ENCODE measurements at places on chromosomes 5 and 9. TPM values are rescaled to one million over a fixed set of nuclear protein-coding genes. Genes with fewer than 3 reads are reported as not detected.
A peak's percentile ranks its signal among the peaks of the same experiment; 100 is the strongest.

DNA sequence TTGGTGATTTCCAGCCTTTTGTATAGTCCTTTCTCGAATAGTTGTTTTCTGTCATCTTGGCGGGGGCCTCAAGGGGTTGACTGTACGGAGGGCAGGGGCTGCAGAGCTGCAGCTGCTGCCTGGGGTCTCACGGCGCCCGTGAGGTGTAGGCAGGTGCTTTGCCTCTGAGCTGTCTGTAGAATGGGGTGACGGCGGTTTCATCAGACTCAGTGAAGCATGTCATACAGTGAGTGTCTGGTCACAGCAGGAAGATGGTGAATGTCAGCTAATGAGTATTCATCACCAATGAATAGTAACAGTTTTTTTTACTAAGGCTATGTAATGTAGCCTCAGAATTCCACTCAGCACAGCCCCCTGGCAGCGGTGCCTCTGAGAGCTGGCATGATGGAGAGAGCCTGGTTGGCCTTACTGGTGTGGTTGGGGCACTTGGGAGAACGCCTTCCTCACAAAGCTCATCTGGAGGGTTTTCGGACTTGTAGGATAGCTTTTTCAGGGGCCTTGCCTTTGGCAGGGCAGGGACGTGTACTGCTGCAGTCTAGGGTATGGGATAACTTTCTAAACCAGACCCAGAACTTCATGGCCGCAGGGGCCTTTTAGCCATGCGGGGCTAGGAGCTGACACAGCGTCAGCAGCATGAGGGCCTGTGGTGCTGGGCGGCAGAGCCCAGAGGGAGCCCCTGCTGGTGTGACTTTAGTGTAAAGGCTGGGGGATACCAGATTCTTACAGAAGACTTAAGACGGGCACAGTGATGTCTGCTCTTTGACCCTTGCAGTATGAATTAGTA lies 15.0 kb downstream of the TENT4A start:
- DNase-seq = no peak
- no peaks in the 10 kb centered on the region for H3K27me3 ChIP-seq
- no peaks in the 10 kb centered on the region for H3K36me3 ChIP-seq
- H3K27ac ChIP-seq = no peak overlapping the region
- H3K4me1 ChIP-seq = peaks cover 84% of the 10 kb centered on the region

- H3K36me3 ChIP-seq = no peaks in the 10 kb centered on the region
- no peak overlapping the region for H3K4me3 ChIP-seq
- H3K4me1 ChIP-seq = no peaks in the 10 kb centered on the region
- no peak for DNase-seq
- H3K27me3 ChIP-seq = no peaks in the 10 kb centered on the region
- H3K27ac ChIP-seq = no peak overlapping the region
These were observed 39.6 kb upstream of the TRIM36 start for GRCh38 chr5:115209279-115209678.

- no peak for DNase-seq
- no peaks in the 10 kb centered on the region for H3K27me3 ChIP-seq
- H3K4me3 ChIP-seq = no peak overlapping the region
- peaks cover 13% of the 10 kb centered on the region for H3K4me1 ChIP-seq
These were observed 3.9 kb downstream of the EXOC3 start for GRCh38 chr5:446883-447263.

DNA sequence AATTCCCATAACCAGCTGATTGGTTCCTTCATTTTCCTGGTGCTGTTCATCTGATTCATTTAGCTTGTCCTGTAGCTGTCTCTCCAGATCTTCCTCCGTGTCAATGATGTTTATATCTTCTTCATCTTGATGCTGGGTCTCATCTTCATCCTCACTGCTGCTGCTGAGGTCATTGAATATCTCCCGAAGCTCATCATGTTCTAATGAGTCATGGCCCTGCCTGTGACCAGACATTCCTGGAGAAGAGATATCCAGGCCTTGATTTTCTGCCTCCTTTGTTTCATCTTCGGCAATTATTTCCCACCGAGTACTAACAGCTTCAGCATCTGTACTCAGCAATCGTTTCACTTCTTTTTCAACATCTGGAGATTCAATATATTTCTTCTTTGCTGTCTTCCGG lies 1.4 kb downstream of the TAF7 start:
- peak overlapping the region; percentile 83 for H3K4me3 ChIP-seq
- DNase-seq = no peak
- H3K36me3 ChIP-seq = peaks cover 5% of the 10 kb centered on the region
- H3K4me1 ChIP-seq = peaks cover 7% of the 10 kb centered on the region
- no peak overlapping the region for H3K27ac ChIP-seq
- H3K27me3 ChIP-seq = no peaks in the 10 kb centered on the region

GRCh38 chr9:111983484-111983908 lies 86.9 kb downstream of the UGCG start:
- H3K27ac ChIP-seq = no peak overlapping the region
- H3K4me1 ChIP-seq = peaks cover 5% of the 10 kb centered on the region
- H3K36me3 ChIP-seq = no peaks in the 10 kb centered on the region
- H3K4me3 ChIP-seq = no peak overlapping the region

DNA sequence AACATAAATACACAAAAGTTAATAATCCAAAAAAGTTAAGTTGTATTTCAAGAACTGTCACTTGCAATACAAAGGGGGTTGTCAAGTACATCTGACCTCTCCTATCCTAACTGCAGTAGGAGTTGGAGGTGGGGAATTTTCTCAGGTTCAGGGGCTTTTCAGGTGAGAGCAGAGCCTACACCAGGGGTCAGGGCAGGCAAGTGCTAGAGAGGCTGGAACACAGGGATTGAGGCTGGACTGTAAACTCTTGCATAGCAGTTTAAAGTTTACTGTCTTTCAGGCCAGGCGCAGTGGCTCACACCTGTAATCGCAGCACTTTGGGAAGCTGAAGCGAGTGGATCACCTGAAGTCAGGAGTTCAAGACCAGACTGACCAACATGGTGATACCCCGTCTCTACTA lies 25.4 kb upstream of the RASGRF2 start:
- H3K27me3 ChIP-seq = no peaks in the 10 kb centered on the region
- H3K27ac ChIP-seq = no peak overlapping the region
- H3K4me3 ChIP-seq = no peak overlapping the region
- no peak for DNase-seq
- H3K4me1 ChIP-seq = no peaks in the 10 kb centered on the region

DNA sequence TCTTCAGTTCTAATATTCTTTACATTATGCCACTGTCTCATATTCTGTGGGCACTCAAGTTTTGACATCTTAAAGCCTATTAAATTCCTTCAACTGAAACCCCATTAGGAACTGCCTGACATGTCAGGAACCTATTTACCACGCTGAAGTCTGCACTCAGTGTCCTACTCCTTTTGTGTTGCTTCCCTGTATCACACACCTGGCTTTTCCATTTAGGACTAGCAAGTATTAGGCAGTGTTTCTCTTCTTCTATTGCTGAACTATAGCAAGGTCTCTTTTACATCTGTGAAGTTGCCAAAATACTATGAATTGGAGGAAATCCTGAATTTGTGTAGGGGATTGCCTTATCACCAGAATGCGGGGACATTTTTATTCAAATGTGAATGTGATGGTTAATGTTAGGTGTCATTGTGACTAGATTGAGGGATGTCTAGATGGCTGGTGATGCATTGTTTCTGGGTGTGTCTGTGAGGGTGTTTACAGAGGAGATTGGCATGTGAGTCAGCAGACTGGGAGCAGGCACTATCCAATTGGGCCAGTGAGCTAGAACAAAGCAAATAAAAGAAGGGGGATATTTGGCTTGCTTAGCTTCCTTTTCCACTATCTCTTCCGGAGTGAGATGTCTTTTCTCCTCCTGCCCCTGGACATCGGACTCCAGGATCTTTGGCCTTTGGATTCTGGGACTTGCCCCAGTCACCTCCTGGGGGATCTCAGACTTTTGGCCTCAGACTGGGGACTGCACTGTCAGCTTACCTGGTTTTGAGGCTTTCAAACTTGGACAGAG lies 21.2 kb upstream of the VCAN start:
- H3K36me3 ChIP-seq = no peaks in the 10 kb centered on the region
- no peak overlapping the region for H3K4me3 ChIP-seq
- no peaks in the 10 kb centered on the region for H3K4me1 ChIP-seq
- no peak for DNase-seq
- H3K27ac ChIP-seq = no peak overlapping the region
- no peaks in the 10 kb centered on the region for H3K27me3 ChIP-seq

DNA sequence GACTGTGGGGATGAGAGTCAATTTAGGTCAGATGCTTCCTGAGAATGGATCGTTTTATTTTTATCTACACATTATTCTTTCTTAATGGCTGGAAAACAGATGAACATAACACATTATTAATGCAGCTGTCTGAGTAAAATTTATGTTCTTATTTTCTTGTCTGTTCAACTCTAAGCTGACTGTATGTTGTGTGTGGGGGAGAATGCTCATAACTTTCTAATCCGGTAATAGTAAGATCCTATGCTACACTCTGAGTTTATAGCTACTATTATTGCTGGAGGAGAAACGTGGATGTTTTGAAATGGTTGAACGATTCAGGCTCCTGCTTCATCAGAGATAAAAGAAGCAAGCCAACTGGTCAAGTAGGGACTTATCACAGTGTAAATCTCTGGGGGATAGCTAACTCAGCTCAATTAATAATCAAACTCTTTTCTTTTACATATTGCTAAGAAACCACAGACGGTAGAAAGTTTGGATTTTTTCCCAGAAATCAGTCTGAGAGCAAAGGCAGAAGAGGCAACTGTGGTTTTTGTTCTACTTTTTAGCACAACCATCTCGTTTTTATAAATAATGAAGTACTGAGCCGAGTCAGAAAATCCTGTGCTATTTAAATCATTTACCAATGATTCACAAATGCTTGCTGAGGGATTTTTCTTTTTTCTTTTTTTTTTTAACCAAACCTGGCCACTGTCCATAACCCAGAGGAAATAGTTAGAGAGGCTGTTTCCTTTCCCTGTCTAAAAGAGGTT lies 265.0 kb upstream of the FAM174A start:
- no peak overlapping the region for H3K4me3 ChIP-seq
- no peaks in the 10 kb centered on the region for H3K27me3 ChIP-seq
- no peak overlapping the region for H3K27ac ChIP-seq

DNA sequence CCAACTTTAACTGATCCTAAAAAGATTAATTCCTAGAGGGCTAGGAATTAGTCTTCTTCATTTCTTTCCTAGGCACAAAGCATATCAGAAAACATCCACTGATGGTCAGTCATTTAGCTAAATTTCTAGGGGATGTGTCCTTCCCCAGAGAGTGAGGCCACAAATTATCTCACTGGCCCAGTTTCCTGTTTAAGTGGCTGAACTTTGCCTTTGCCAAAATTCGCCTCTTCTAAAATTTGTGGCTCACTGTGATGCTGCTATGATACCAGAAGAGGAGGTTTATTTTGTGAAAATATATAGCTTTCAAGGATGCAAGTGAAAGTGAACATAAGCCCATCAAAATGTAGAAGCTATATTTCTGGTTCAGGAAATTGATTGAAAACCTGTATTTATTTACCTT lies 98.1 kb upstream of the FER start:
- H3K36me3 ChIP-seq = no peaks in the 10 kb centered on the region
- no peak overlapping the region for H3K27ac ChIP-seq
- no peaks in the 10 kb centered on the region for H3K27me3 ChIP-seq
- no peaks in the 10 kb centered on the region for H3K4me1 ChIP-seq
- DNase-seq = no peak

GRCh38 chr5:32339878-32340277 lies 27.1 kb upstream of the MTMR12 start:
- H3K27me3 ChIP-seq = no peaks in the 10 kb centered on the region
- H3K27ac ChIP-seq = no peak overlapping the region
- no peaks in the 10 kb centered on the region for H3K36me3 ChIP-seq

Gene NFIB
- polyA plus RNA-seq = 36.3 TPM

Gene NR5A1
- 0.04 TPM for polyA plus RNA-seq

Gene C1QTNF3
- 1.5 TPM for polyA plus RNA-seq

Gene GPX3
- polyA plus RNA-seq = 1,415 TPM

Gene SPATA31C1
- polyA plus RNA-seq = not detected

Gene WNT8A
- polyA plus RNA-seq = not detected

Gene GRIA1
- polyA plus RNA-seq = 0.15 TPM
